Glutamatergic neuron (in vitro differentiated cells): ENCODE measurements at places on chromosomes 4 and X. TPM values are rescaled to one million over a fixed set of nuclear protein-coding genes. Genes with fewer than 3 reads are reported as not detected.

- no peak for DNase-seq
Observed at GRCh38 chr4:7642741-7643458, 208.2 kb upstream of the PSAPL1 start.

DNA sequence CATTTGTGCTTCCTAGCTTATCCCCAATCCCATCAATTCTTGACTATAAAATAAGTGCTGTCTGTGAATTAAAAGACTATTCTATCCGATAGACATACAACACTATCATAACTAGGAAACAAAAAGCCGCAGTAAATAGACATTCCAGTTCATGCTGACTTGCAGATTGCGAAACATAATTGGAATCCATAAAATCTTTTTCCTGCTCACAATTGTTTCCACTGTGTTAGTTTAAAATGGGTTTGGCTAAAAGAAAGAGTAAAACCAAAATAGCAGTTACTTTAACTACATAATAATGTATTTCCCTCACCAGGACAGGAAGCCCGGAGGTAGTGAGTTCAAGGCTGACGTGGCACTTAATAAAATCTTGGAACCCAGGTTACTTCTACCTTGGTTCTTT lies 17.2 kb downstream of the SMIM31 start:
- no peak for DNase-seq

DNA sequence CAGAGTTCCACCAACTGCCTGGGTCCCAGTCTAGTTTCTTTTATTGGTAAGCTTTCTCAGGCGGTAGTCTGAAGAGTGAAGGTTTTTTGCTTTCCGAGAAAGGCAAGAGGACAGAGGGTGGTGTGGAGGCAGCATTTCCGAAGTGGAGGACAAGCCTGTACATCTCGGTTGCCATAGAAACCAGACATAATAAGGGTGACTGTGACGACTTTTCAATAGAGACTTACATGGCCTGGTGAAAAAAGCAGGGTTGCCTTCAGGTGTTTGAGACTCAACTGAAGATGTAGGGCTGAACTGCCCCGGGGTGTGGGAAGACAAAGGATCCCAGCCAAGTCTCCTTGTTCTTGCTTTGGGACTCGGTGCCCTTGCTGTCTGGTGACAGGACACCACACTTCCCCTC lies 53.6 kb upstream of the RAB40AL start:
- no peak for DNase-seq

DNA sequence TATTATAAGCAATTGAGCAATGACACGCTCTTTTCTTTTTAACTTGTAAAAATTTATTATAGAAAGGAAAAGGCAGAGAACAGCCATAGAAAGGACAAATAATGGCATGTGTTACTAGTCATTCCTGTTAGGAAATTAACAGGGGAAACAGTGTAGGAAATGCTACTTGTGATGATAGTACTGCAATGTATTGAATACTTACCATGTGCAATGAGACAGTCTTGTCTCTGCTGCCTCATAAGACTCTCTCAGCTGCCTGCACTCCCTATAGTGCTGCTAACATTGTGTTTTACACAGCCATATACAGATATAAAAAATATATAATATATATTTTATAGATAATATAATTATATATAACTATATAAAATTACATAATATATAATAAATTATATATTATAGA lies 62.3 kb upstream of the SHOX start:
- no peak for DNase-seq

- DNase-seq, result no peak
Observed at GRCh38 chr4:83516042-83516772, 19.7 kb upstream of the GPAT3 start.

GRCh38 chr4:189143263-189143952 lies 797.3 kb upstream of the FRG1 start:
- DNase-seq, result no peak

- no peak for DNase-seq
Observed at GRCh38 chr4:127936974-127937373, 28.0 kb downstream of the MFSD8 start.

DNA sequence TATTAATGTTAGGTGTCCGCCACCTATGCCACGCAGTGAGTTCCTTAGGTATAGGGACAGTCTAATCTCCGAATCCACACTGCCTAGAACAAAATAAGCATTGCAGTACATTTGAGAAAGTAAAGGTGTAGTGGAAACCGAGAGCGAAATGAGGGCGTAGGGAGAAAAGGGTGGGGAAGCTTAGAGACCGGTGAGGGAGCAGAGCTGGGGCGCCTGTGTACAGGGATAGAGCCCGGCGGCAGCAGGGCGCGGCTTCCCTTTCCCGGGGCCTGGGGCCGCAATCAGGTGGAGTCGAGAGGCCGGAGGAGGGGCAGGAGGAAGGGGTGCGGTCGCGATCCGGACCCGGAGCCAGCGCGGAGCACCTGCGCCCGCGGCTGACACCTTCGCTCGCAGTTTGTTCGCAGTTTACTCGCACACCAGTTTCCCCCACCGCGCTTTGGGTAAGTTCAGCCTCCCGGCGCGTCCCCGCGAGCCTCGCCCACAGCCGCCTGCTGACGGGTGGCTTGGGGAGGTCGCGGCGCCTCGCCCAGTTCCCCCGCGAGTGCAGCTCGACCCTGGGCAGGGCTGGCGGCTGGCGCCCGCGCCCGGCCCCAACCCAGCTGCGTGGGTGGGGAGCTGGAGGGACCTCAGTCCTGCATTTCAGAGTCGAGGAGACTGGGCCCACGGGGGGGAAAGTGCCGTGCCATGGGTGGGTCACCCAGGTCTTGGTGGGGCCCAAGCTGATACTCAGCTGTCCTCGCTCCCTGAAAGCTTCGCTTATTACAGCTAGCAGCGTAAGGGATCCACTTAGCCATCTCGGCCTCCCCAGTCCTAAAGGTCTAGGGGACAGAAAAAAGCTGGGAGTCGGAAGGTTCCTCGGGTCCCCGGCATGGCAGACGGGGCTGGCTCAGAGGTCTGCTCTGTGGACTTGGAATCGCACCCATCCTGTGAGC lies at the start of gene ANXA3:
Gene ANXA3 (plus strand): TSS at position 351 of the 932 bp plus-strand sequence. CDS start 2,704 bp downstream, outside the sequence.
- peak; percentile 35 for DNase-seq

DNA sequence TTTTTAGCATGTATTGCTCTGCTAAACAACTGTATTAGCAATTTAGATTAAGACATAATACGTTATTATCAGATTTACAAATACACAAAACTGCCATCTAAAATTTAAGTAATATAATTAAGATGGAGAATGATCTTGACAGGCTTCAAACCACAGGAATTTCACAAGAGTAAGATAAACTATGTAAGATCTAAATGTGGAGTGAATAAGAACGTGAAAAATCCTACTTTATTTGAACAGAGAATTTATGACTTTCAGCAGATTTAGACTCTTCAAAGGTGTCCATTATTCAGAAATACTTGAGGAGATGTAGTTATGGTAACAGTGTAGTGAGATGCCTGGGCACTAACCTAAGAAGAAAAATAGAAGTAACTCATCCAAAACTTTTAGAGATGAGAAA lies 73.2 kb downstream of the SLC4A4 start:
- no peak for DNase-seq

GRCh38 chr4:165861363-165861762 lies 11.7 kb upstream of the TLL1 start:
- no peak for DNase-seq

- DNase-seq, result no peak
Observed at GRCh38 chrX:110401135-110401534, 42.5 kb downstream of the RTL9 start.

- DNase-seq, result peak; percentile 28
Observed at GRCh38 chr4:153140294-153140693, 63.9 kb upstream of the TRIM2 start.

- DNase-seq, result no peak
Observed at GRCh38 chr4:108943371-108943770, 180.5 kb upstream of the ETNPPL start.

DNA sequence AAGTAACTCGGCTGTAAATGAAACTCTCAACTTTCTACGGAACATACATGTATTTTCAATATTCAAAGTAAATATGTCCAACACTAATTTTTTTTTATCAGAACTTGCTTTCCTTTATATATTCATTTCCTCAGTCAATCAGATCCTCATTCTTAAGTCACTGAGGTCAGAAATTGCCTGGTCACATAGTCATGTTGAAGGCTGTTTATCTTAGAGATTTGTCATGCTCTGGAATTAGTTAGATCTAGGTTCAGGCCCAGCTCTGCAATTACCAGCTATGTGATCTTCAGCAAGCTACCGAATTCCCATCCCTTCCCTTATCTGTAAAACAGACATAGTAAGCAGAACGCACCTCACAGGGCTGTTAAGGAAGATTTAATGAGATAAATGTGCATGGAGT lies 228.8 kb downstream of the SPCS3 start:
- DNase-seq, result no peak

MAGEA12 gene
- 1.1 TPM for total RNA-seq

- DNase-seq, result no peak
Observed at GRCh38 chr4:156247470-156247869, 293.8 kb upstream of the CTSO start.

LRIT3 gene
- total RNA-seq, result 0.12 TPM

DNA sequence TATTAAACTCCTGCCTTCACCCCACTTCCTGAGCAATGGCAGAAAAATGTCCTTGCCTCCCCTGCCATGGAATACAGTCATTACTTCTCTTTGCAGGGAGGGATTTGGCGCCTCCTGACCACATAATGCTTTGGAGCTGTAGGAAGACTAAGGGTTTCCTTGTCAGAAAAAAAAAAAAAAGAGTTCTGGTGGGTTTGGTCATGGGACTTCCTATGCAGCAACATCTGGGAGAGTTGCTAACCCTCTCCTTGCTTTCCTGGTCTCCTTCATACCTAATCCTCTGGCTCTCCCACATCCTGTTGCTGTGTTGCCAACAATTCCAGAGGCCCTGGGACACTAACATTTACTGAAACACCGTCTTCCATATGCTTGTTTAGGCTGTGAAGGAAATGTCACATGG lies 75.1 kb upstream of the MBNL3 start:
- DNase-seq, result no peak

DNA sequence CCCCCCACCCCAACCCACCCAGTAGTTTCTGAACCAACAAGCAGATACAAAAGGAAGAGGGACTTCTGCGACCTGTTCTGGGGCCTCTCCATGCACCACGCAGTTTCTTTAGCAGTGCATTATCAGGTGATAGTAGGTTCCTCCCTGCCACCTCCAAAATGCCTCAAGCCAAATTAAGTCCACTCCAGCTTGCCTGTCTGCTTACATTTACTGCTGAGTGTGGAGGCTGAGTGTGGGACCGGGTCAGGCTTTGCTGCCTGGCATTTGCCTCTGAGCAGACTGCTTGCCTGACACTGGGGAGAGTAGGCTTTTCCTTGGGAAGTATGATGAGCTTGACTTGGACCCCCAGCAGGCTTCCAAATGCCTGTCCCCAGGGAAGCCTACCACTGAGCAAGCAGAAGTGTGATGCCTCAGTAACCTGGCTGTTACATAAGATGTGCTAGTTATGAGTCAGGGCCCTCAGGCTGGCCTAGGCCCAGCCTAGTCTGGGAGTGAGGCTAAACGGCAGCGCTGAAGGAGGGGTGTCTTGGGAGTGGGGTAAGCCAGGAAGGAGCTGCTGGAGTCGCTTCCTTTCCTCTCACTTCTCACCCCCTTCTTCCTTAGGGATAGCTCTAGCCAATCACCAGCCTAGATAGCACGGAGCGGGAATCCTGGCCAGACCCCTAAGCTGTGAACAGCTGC lies 9.0 kb downstream of the TSC22D3 start:
- no peak for DNase-seq

TEX11 gene
- total RNA-seq, result not detected

GRCh38 chr4:118740869-118741268 lies 55.7 kb downstream of the METTL14 start:
- DNase-seq, result no peak

DNA sequence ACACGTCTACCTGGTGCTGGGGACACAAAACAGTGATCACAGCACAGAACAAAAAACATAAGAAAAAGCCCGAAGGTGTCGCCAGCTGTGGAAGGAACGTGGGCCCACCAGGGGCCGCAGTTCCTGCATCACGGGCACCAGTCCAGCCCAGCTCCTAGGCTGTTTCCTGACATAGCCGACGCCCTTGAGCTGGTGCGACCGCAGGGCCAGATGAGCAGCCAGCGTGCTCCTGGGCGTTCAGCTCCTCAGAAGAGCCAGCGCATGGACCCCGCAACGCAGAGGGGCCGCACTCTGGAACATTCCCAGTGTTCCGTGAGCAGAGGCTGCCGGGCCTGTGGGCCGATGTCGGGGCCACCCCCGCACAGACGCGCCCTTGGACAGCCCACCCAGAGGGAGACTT lies 44.1 kb downstream of the GAK start:
- DNase-seq, result no peak

NBDY gene
- total RNA-seq, result 53.6 TPM

BEX5 gene
- 3.6 TPM for total RNA-seq

DNA sequence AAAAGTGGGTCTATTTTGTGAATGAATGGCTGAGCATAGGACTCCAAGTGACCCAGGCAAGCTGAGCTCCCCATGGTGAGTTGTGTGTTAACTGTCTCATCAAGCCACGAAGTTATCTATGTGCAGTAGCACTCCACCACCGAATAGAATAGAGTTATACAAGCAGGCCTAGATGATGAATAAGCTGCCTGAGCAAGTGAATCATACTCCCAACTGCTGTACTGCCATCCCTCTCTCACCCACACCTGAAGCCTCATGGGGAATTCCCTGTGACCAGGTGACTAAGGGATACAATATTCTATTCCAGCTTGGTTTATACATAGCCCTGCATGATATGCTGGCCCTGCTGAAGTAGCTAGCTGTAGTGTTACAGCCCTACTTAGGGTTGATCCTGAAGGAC lies 38.7 kb downstream of the KDM5C start:
- DNase-seq, result no peak

SPANXN5 gene
- total RNA-seq, result not detected

DNA sequence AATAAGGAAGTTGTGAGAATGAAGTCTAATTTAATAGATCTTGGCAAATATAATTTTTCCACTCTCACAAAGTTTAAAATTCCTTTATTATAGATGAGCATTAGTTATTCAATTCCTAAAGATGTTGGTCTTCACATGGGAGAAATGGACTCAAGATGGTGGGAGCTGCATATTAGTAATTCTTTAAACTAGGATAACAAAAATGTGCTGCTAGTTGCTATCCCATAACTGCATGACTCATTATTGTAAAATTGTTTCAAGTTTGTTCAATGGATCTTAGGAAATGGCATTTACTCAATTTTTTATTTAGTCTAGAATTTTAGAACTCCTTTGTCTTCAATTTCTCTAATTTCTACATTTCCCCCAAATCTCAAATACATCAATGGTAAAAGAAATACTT lies 155.8 kb downstream of the ATP10D start:
- DNase-seq, result no peak

SNCA gene
- 15.2 TPM for total RNA-seq

MTNR1A gene
- total RNA-seq, result not detected

DNA sequence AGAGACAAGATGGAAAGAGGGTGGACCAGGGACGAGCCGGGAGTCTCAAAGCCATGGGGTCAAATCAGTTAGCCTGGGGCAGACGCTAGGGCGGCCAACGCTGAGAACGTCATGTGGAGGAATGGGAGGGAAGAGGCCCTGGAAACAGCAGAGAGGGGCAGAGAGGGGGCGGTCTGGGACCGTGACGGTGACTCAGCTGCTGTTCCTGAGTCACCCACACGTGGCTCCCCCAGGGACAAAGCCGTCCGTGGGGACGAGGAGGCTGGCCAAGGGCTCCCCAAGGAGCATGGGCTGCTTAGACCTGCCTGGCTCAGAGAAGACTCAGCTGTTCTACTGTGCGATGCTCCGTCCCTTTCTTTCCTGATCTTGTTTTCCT lies 108.4 kb upstream of the LRPAP1 start:
- no peak for DNase-seq
